Activated T-cell treated with anti-CD3 and anti-CD28 coated beads, Interleukin-2, amount 50 U/mL, for 24 hours (primary cell): ENCODE measurements at places on chromosomes 4 and X.

- DNase-seq: no peak
These were observed 666.8 kb downstream of the PCDH18 start for GRCh38 chr4:136865526-136865925.

GRCh38 chrX:138378876-138379275, 332.6 kb downstream of the FGF13 start:
- DNase-seq: no peak

GRCh38 chr4:165715989-165716388, 157.0 kb upstream of the TLL1 start:
- no peak for DNase-seq

DNA sequence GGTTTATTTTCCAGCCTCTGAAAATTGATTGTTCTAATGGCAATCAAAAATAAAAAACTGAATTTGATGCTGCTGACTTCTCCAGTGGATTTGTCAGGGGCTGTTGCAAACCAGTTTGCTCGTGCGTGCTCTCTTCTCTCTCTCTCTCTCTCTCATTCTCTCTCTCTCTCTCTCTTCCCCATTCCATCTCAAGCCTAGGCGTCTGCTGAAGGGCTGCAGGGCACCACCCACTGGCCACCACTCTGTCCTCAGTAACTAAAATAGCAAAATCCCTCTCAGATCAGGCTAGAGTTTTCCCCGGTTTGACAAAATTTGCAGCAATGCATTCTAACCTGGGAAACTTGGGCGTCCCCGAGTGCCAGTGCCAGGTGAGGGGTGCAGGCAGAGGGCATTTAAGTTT, 19.4 kb downstream of the NKX6-1 start:
- DNase-seq: no peak

DNA sequence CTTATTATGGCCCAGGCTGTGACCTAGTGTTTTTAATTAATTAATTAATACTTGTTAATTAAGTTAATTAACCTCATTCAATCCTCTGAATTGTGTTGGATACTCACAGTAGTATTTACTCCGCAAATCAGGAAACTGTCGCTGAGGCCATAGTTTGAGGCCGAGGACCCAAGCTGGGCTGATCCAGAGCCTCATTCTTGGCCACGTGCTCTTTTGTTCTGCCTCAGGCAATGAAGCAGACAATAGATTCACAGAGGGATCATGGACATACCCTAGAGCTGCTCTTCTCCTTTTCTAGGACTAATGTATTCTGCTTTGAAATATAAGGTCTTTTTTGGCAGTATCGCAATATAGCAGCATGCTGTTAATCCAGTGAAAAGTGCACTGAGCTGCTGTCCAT, 24.0 kb upstream of the SNCA start:
- no peak for DNase-seq

GRCh38 chr4:42671431-42672194, 14.7 kb upstream of the ATP8A1 start:
- DNase-seq: no peak

DNA sequence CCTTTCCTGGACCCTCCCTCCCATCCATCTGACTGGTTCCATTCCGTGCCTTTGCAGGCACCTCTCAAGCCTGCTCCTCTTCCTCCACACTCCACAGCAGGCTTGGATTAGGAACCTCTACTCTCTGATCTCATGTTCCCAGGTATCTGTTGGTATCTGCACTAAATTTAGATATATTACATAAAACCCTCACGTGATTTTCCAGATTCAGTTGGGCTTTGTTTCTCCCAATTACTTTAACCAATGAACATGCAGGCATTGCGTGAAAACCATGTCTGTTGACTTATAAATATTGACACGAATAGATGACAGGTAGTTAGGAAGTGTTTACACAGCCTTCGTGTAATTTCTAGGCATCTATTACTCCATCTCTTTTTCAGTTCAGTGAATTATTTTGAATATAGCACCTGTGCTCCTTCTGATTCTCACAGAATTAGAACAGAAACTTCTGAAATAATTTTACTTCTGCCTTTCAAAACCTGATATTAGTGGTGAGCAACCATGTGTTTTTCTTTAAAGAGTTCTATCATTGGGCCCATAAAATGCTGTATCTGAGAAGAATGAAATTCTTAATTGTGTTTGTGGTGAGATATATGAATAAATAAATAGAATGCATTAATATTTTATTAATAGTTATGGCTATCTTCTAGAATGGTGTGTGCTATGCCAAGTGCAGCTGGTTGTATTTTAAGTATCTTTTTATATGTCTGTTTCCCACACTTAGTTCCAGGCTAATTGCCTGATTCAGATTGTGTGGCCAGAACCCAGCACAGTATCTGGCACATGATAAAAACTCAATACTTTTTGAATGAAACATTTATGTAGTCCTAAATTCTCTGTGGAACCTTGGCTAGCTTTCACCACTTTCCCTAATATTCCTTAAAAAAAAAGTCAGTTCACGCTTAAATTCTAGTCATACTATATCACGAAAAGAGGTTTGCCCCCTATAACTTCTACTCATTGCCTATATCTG, 304.8 kb downstream of the QDPR start:
- no peak for DNase-seq

DNA sequence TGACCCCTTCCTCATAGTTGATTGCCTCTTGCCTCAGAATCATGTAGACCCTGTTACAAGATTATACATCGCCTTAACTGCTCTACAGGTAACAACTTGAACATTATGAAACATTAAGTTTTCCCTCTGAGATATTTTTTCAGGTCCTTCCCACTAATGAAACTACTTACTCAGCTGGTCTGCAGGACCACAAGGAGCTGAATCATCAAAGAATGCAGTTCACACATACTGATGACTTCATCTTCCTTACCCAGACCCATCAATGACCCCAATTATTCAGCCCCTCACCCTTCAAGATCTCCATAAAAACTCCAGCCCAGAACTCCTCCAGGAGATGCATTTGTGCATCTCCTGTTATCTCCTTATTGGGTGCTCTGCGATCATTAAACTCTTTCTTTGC, 720.9 kb downstream of the RAPGEF2 start:
- DNase-seq: no peak

DNA sequence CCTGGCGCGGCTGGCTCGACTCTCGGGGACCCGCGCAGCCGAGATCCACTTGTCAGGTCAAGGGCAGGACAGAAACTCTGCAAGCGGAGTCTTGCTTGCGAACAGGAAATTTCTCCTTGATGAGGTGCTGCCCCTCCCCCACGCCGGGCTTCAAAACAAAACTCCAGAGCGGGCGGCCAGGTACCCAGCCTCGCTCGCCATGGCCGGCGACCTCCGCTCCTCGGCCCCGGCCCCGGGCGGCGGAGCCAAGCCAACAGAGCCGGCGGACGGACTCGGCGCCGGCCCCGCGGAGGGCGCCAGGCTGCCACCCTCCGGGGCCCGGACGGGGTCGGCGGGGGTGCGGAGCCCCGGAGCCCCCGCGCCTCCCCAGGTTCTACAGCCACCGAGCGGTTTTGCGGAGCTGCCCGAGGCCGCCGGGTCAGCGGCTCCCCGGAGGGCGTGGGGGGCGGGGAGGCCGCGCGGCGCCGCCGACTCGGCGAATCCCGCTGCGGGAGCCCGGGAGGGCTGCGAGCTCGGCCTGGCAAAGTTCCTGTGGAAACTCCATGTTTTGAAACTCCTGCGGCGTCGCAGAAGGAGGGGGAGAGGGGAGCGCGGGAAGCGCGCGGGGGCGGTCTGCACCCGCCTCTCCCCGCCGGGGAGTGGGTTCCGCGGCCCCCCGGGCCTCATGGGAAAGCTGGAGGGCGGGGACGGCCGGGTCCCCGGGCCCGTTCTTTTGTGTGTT, 11.7 kb upstream of the BCOR start:
- no peak for DNase-seq

GRCh38 chr4:153950100-153950979, 161.5 kb upstream of the SFRP2 start:
- DNase-seq: no peak

- no peak for DNase-seq
These were observed 874.0 kb upstream of the AGA start for GRCh38 chr4:178316211-178316610.

DNA sequence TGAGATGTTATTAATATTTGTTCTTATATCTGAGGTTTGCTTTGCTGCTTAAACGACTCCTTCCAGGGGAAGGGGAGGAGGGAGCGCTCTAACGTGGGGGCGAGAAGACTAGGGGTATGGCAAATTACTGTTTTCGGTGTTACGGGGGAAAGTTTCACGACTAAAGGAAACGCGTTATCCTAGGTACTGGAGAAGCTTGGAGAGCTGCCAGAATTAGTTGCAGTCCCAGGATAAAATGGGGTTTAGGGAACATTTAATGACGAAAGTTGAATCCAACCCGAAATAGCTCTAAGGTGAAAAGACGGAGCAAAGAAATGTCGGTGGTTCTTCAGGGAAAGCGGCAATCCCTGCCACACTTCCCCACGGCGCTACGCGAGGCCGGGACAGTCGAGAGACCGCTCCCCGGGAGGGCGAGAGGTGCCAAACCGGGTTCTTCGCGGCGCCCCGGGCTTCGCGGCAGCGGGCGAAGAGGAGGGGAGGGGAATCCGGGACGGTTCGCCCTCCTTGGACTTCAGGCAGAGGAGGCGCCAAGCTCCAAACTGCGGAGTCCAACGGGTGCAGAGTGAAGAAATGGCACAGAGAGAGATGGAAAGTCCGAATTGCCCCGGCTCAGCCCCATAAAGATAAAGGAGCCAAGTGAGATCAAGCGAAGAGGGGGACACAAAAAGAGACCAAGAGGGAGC, 724 bp downstream of the THOC2 start:
- DNase-seq: no peak
